KBM-7 (cell line): ENCODE measurements at places on chromosomes 2 and 18.

DNA sequence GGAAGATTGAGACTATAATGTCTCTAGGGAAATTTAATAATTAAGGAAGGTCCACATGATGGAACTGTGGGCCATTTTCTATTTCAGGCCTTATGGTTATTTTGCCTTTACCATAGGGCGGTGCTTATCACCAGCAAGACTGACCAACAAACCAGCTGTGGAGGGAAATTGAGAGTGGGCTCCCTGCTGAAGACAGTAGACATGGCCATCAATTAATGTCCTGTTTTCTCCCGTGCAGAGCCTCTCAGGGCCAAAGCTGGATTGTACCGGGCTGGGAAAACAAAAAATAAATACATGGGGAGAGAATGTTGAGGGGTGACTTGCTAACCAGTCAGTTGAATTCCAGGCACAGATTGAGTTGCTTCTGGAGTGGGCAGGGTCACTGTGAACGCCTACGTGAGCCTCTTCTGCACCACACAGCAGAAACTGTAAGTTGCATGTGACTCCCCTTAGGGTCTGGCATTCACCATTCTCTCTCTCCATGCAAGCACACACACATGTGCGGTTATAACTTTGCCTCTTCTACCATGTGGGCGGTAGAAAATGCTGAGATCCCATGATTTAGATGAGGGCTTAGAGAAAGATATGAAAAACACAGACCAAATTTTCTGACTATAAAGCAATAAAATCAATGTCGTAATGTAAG is 128.5 kb downstream of the COPS8 start:
- DNase-seq: no peak

- no peak for DNase-seq
These were observed 102.4 kb downstream of the COL3A1 start for GRCh38 chr2:189076572-189076971.

- DNase-seq: no peak
These were observed 88.8 kb upstream of the EPC2 start for GRCh38 chr2:148555622-148556294.

DNA sequence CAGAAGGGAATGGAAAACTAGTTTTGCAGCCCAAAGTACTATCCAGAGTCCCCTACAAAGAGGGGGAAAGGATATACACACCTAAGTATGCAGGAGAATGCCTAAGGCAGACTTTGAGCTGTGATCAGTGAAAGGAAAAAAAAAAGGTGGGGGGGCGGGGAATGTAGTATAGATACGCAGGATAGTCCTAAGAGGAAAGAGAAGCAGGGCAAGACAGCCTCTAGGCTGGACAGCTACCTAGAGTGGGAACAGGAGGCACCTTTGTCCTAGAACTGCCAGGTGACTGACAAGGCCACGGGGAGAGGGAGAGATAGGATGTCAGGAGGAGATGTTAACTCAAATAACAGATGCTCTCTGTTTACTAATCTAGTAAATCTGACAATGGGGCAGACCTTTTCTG is 6.0 kb downstream of the REEP1 start:
- DNase-seq: no peak

DNA sequence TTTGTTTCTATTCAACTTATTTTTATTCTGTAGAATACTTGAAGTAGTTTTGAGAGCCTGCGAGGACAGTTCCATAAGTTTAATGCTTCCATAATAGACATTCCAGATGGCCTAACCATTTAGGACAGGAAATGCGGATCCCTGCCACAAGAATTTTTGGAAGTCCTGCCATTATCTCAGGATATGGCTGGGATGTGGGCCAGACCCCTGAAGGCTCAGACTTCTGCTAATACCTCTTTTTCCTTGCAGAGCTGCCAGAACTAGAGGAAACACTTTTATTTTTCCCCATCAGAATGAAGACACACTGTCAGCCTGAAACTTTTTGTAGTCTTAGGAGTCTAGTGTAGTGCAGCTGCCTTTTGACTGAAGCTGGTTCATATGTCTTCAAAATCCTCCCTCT is 806.5 kb downstream of the TDRD15 start:
- DNase-seq: no peak

GRCh38 chr2:130963196-130963848 is 126.6 kb downstream of the ARHGEF4 start:
- DNase-seq: no peak

DNA sequence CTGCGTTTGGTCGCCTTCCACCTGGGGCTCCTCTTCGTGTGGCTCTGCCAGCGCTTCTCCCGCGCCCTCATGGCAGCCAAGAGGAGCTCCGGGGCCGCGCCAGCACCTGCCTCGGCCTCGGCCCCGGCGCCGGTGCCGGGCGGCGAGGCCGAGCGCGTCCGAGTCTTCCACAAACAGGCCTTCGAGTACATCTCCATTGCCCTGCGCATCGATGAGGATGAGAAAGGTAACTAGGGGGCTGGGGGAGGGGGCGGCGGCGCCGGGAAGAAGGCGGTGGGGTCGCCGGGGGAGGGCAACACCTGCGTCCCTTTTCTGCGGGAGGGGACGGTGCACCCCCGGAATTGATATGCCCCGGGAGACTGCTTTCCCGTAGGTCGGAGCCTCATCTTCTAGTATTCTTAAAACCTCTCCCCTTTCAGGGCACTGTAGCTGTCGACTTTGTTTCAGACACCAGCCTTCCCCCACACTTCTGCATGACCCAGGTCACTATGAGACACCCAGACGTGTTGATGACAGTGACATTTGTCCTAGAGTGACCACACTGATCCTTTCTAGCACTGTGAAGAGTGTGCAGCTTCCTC is 755 bp downstream of the SPAST start:
- DNase-seq: peak; percentile 37

- DNase-seq: no peak
These were observed 211.8 kb downstream of the SLC8A1 start for GRCh38 chr2:40240070-40240469.

DNA sequence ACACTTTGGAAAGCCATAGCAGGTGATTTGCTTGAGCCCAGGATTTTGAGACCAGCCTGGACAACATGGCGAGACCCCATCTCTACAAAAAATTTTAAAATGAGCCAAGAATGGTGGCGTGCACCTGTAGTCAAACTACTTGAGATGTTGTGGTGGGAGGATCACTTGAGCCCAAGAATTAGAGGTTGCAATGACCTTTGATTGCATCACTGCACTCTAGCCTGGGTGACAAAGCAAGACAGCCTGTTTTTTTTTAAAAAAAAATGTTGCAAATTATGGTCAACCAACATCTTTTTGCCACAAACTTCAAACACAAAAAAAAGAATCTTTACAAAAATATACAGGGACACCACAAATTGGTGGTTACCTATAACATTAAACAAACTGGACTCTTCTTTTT is 40.3 kb downstream of the MEX3C start:
- no peak for DNase-seq

DNA sequence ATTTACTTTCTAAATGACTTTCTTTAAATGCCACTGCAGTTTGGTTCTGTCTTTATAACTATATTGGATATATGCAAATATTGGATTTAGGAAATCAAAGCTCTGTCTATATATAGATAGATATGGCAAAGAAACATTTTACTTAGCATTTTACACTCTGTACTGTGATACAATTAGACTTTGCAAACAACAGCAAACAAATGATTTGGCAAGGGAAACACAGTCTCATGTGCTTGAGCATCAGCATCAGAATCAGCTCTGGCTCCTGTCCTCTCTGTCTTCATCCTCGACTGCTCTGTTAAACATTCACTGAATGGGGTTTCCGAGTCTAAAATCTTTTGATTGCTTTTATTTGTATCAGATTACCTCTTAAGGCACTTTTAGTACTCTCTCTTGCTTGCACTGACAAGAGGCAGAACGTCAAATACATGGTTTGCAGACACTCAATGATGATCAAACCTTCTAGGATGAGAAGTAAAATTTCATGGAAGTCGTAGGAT is 176.8 kb upstream of the LRP1B start:
- DNase-seq: no peak

GRCh38 chr18:22285361-22286140 is 116.2 kb downstream of the GATA6 start:
- no peak for DNase-seq

- DNase-seq: no peak
These were observed 148.5 kb downstream of the MGAT5 start for GRCh38 chr2:134402410-134402809.

- no peak for DNase-seq
These were observed 203.6 kb downstream of the NCKAP5 start for GRCh38 chr2:133364636-133365035.
